ENCODE measurements at places on chromosomes 1 and 21.

- DNase-seq = no peak
Measured at GRCh38 chr1:229377429-229377828, 34.6 kb upstream of the CCSAP start.

- DNase-seq = no peak
Measured at GRCh38 chr1:25541889-25542658, 1.3 kb upstream of the LDLRAP1 start.

GRCh38 chr1:111720274-111720976 lies 18.8 kb downstream of the INKA2 start:
- no peak for DNase-seq

DNA sequence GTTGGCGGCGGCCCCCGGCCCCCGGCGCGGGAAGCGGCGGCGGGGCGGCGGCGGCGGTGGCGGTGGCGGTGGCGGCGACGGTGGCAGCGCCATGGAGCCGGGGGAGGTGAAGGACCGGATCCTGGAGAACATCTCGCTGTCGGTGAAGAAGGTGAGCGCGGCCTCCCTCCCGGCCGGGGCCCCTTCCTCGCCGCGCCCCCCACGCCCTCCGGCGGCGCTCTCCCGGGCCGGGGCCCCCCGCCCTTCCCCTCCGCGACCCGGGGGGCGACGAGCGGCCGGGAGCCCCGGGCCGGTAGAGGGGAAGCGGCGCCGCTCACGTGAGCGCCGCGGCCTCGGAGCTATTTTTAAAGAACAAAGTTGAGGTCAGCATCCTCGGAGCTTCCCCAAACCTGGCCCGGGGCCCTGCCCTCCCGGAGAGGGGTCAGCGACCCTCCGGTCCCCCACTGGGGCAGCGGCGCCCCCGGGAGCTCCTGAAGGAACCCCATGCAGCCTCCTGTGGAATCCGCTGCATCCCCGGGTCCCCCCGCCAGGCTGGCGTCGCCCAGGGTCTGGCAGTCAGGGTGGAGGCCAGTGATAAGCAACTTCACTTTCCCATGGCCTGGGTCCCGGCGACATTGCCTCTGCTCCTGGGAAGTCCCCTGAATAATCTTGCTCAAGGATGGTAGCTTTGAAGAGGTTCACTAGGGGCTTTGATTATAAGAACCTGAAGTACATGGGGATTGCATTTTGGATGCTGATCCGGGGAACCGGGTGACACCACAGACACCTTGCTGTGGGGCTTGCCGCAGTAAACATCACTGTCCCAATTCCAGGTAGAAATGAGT lies 560 bp downstream of the PLEKHM2 start:
- no peak for DNase-seq

GRCh38 chr1:29485096-29485925 lies 249.0 kb downstream of the PTPRU start:
- no peak for DNase-seq

DNA sequence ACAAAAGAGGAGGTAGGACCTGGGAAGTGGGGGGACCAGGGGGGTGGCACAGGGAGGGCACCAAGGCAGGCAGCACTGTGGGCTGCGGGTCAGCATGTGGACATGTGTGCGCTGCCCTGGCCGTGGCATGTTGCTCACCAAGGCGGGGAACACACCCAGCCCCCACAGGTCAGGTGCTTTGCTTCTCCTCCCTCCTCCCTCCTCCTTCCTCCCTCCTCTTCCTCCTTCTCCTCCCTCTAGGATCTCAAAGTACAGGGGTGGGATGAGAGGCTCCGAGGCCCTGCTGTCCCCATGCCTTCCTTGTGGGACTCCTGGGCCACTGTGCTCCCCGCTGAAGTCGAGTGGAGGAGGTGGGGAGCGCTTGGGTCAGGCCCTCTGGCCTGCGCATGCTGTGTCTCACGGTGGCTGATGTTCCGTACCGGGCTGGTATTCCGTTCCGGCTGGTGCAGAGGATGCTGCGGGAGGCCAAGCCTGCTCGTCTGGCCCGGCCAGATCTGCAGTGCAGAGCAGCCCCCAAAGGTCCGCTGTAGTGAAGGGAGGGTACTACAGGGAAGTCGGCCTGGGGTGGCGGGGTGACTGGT lies 26.6 kb downstream of the SPSB1 start:
- no peak for DNase-seq

DNA sequence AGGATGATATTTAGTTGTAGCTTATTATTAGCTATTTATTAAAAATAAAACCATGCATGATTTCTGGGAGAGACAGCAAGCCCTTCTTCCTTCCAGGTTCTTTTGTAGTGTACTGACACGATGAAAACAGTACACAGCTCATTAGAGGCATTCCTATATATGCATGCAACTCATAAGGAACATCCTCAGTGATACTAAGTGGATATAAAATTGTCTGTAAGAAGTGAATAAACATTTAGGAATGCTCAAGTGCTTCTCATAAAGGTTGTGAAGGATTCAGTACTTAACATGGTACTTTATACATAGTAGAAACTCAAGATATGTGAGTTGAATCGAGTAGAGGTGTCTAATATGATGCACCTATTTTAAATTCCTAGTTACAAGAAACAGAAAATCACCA lies 287.7 kb downstream of the SDCCAG8 start:
- no peak for DNase-seq

GRCh38 chr1:27527223-27527889 lies 37.4 kb upstream of the WASF2 start:
- peak; percentile 9 for DNase-seq

DNA sequence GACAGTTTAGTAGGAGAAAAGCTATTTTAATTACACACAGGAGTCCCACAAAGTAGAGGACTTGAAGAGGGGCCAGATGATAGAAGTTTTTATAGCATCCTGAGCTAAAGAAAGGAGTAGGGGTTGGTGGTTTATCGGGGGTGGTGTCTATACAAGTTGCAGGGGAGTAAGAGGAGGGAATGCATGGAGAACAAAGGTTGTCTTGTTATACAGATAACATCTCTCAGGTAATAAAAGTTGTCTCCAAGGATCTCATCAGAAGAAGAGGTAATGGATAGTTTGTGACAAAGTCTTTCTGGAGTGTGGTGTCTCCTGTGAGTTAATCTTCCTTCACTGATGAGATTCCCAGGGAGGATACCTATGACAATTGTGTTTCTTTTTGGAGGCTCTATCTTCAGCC lies 23.4 kb upstream of the NUF2 start:
- DNase-seq = no peak

DNA sequence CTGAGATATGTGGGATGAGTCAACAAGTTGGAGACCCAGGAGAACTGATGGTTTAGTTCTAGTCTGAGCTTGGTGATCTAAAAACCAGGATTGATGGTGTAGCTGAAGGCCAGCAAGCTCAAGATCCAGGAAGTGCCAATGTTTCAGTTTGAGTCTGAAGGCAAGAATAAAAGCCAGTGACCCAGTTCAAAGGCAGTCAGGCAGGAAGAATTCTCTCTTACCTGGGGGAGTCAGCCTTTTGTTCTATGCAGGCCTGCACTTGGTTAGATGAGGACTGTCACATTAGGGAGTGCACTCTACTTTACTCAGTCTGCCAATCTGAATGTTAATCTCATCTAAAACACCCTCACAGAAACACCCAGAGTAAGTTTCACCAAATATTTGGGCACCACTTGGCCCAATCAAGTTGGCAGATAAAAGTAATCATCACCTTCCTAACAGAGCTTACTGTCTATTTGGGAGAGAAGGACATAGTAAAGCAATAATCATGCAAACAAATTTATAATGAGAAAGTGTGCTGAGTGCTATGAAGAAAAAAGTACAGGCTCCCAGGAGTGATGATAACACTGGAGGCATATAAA lies 63.4 kb downstream of the TSEN15 start:
- DNase-seq = no peak

DNA sequence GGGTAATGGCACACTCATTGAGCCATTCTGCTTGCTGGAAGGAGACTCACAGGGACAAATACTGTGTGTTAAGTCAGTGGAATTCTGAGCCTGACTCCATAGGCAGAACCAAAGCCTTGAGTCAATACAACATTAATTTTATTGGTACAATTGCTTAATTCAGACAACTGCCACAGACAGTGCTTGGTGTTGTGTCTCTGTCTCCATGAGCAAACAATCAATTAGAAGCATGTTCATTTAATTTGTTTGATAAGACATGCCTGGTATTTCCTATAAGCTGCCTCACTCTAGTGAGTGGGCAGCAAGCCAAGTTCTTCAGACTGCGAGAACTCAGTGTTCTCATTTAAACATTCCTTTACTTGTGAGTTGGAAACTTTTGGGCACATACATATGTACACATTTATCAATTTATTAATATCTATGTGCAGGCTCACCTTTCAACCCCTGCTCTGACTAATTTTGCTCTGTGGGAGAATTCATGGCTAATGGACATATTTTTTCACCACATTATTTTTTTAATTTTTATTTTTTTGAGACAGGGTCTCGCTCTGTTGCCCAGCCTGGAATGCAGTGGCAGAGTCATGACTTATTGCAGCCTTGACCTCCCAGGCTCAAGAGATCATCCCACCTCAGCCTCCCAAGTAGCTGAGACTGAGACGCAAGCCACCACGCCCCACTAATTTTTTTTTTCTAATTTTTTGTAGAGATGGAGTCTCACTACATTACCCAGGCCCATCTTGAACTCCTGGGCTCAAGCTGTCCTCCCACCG lies 4.5 kb upstream of the SRSF10 start:
- no peak for DNase-seq

- no peak for DNase-seq
Measured at GRCh38 chr1:192133350-192133926, 24.8 kb upstream of the RGS18 start.

GRCh38 chr1:207990455-207990854 lies 79.5 kb upstream of the CD34 start:
- no peak for DNase-seq

GRCh38 chr21:27674041-27674615 lies 707.2 kb upstream of the ADAMTS5 start:
- DNase-seq = no peak

DNA sequence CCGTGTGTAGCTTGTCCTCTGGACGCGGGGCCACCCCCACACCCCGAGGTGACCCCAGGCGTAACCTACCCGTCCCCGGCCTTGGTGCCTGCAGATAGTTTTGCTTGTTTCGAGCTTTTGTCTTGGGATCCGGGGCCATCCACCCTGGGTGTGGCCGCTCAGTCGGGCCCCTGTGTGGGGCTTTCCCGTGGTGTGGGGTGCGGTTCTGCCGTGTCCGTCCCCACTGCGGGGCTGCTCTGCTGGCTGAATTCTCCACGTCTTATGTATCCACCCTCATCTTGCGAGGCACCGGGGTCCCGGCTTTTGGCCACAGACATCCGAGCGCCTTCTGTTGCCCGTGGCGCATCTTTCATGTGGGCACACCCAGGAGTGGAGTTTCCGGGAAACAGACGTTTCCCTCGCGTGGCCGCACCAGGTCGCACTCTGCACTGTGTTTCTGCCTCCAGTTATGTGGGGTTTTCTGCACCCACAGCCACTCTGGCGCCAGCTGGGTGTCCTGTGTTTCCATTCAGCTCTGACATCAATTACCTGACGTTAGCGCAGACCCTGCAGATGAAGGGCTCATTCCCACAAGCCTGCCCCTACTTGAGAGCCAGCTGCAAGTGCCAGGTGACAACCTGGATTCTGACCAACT lies 64.9 kb downstream of the PRKCZ start:
- no peak for DNase-seq

- no peak for DNase-seq
Measured at GRCh38 chr1:167472752-167473521, 45.4 kb downstream of the CD247 start.

DNA sequence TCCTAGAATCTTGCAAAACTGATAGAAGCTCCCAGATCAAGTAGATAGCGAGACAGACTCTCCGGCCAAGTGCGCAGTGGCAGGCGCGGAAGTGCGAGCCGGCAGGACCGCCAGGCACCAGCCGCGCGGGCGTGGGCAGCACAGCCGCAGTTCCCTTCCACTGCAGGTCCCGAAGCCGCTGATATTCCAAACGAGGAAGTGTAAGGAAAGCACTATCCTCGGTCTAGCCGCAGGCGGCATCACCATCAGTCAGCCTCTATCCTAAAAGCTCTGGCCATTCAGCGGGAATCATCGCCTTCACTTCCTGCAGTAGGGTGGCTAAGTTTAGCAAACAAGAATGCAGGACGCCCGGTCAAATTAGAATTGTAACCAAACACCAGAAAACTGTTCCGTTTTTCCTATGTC lies 710 bp downstream of the GLRX2 start:
- no peak for DNase-seq

DNA sequence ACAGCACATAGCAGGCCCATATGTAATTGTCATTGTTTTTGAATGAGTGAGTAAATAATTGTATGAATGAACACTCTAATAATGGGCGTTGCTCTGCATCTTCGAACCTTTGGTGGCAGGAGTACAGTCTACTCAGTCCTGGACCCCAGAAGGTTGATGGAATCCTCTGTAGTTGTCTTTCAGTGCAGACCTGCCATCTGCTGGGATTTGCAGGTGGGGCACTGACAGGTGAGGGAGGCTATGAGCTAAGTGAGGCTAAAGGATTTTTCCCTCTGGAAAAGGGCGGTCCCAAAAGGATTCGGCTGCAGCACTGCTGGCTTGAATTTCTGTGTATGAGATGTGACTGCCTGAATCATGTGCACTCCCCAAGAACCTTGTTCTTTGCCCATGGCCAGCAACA lies 53.4 kb downstream of the PLXNA2 start:
- DNase-seq = no peak

DNA sequence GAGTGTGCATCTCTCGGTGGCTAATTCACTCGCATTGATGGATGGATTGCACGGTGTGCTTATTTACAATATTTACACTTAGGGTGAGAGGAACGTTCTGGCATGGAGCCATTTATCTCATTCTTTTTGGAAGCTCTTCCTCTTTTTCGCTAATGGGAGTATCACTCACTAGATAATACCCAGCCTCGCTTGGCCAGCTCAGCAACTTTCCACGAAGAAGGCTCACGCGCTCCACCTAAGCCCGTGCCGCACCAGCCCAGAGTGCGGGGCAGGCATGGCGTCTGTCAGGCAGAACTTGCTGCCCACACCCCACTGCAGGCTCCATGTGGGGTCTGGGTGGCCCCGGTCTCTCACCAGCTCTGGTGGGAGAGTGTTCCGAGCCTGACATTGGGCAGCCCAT lies 484.9 kb downstream of the NPHP4 start:
- no peak for DNase-seq

DNA sequence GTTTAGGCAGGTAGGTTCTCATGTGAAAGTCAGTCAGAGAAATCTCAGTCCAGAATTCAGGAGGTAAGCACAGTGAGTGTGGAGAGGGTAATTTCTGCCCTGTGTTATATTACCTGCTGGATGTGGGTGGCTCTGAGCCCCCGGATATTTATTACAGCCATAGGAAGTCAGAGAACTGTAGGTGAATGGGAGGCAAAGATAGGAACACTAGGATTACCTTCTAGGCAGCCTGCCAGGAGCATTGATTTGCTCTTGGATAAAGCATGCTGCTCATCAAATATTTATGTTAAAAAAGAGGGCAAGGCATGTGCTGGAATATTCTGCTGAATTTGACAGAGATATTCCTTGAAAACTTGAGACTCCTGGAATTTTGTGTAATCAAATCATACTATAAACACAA lies 8.5 kb downstream of the GNG12 start:
- DNase-seq = no peak

- no peak for DNase-seq
Measured at GRCh38 chr1:246583448-246584185, 17.4 kb downstream of the CNST start.

DNA sequence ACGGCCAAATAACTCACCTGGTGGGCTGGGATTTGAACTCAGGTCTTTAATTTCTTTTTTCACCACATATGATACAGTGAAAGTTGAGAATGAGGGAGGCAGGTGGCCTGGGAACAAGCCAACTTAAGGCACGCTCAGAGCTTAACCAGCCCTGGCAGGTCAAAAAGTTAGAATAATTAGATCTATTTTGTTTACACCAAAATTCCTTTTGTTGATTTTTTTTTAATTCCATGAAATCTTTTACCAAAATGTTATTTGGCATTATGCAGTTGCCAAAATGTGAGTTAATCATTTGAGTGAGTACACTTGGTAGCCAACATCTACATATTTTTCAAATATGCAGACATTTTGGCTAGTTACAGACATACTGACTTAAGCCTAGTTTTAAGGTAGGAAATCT lies 36.8 kb downstream of the LHX8 start:
- no peak for DNase-seq
